ENCODE measurements at places on chromosomes 2 and 18.

- no peak for DNase-seq
These were observed 167.5 kb upstream of the ITGA4 start for GRCh38 chr2:181289698-181290097.

DNA sequence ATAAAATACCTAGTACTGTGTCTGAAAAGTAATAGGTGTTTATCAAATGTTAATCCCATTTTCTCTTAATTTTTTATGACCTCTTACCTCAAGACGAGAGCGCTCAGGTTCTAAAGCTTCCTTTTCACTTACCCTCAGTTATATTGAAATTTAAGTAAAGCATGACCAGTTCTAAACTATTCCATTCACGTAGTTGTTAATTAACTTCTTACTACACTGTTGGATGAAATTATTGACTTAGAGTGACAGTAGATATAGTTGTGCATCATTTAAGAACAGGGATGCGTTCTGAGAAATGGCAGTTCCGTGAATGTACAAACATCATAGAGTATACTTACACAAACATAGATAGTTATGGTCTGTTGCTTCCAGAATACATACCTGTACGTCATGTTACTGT is 20.1 kb upstream of the HTR2B start:
- no peak for DNase-seq

DNA sequence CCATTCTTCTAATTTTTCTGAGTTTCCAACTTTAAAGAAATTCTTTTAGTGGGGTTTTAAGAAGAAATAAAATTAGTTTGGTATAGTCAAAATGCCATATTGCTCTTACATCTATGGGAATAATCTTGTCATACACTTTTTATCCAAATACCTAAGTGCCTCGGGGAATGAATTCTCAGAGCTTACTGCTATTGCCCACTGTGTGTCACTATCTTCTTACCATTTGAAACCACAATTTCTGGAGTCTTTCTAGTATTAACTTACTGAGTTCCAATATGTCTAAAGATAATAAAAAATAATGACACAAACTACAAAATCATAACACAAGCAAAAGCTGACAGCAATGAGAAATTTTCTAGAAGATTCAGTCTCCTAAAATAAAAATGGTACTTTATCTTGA is 23.7 kb upstream of the DNAH6 start:
- DNase-seq: no peak

DNA sequence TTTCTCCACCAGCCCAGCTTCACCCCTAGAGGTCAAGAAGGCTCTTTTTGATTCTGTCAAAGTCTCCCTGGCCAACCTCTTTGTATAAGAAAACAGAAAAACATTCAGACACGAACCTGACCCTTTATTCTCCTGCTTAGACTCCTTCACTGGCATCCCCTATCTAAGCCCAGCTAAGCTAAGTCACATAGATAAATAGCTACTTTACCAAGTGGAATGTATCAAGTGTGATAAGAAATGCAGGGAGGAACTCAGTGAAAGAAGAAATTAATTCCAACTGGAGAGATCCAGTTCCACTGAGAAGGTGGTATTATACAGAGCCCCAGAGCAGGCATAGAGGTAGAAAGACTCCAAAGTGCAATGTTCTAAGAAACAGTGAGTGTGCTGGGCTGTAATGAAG is 489.5 kb downstream of the TNS1 start:
- DNase-seq: no peak

DNA sequence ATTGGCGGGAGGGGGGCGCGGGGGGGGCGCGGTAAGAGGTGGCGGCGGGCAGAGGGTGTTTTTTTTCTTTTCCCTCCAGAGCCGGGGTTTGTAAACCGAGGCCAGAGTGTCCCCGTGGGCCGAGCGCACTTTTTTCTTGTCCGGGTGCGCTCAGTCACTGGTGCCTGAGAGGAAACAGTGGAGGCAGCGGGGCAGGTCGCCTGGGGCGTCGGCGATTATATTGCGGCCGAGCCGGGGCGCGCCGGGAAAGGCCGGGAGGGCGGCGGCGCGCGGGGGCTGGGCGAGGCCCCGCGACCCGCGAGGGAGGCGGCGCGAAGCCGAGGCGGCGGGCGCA is 275 bp downstream of the HOXD8 start:
- no peak for DNase-seq

GRCh38 chr2:218959761-218960308 is 369 bp downstream of the CDK5R2 start:
- no peak for DNase-seq

Measured in HS-27A (cell line).